ENCODE measurements at places on chromosomes 1 and 21.

- no peak for DNase-seq
These were observed 10.1 kb downstream of the MFAP2 start for GRCh38 chr1:16970132-16970910.

DNA sequence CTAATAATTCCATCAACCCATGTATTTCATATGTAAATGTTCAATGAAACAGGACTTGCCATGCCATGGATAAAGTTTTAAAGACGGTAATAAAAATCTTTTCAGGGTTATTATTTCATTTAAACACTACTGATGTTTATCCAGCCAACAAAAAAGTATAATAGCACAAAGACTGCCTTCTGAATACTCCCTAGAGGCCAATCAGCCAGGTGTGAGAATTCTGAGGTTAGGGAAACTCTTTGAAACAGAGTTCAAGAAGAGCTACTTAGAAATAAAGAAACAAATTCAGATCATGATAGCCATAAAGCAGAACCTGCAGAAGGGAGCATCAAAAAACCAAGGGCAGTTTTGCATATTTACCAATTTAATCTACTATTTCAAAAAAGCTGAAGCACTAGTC is 48.7 kb downstream of the AKT3 start:
- no peak for DNase-seq

DNA sequence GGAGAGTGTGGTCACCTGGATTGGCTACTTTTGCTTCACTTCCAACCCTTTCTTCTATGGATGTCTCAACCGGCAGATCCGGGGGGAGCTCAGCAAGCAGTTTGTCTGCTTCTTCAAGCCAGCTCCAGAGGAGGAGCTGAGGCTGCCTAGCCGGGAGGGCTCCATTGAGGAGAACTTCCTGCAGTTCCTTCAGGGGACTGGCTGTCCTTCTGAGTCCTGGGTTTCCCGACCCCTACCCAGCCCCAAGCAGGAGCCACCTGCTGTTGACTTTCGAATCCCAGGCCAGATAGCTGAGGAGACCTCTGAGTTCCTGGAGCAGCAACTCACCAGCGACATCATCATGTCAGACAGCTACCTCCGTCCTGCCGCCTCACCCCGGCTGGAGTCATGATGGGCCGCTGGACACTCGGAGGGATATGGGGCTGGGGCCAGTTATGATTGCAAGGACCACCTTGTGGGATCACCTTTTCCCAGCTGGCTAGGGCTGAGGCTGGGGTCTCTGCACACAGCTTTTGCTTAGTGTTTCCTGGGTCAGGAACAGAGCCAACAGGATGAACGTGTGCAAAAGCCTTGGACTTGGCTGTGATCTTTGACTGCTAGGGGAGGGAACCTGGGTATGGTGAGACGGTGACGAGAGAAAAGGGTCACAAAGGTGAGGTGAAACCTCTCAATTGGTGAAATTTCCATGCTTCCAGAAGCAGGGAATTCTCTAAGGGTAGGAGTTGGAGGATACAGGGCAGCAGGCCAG is 4.3 kb upstream of the GNAI3 start:
- no peak for DNase-seq

GRCh38 chr1:220879509-220880361 is 492 bp downstream of the HLX start:
- DNase-seq: peak; percentile 62

- DNase-seq: peak; percentile 55
These were observed 11.2 kb downstream of the TNFRSF1B start for GRCh38 chr1:12177999-12178441.

DNA sequence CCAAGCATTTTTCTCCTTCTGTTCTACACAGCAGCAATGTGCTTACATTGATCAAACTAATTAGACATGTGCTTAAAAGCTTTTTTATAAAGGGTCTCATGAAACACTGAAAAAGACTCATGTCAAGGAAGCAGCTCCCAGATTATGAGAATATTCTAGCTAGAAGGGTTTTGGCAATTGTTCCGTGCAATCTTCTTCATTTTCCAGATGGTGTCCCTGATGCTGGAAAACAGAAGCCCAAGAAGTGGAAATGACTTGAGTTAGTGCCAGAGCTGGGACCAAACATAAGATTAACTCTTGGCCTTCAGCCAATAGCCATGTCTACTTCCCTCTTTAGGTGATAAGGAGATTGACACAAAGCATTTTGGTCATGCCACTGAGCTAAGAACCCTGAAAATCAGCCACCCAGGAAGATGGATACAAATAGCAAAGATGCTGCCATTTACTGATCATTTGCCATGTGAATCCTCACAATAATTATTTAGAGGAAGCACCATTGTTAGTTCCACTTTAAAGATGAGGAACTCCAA is 110.8 kb downstream of the MATN1 start:
- DNase-seq: no peak

- no peak for DNase-seq
These were observed 8.5 kb downstream of the ARHGEF16 start for GRCh38 chr1:3463013-3463385.

DNA sequence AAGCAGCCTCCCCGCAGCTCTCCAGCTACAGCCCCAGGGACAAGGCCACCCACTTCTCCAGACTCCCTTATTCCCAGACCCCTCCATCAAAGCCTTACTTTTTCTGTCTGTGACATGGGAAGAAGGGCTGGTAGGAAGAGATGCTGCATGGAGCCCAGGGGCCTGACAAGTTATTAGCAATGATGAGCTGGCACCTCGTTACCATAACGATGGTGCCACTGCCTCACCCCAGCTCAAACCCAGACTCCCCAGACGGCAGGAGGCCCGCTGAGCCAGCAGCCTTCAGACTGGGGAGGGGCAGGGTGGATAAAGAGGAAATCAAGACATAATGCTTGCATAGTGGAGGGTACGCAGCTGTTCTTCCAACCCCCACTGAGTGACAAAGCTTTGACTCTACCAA is 3.3 kb downstream of the DLGAP3 start:
- DNase-seq: no peak

GRCh38 chr1:6052543-6053205 is 7.0 kb downstream of the KCNAB2 start:
- peak; percentile 86 for DNase-seq

DNA sequence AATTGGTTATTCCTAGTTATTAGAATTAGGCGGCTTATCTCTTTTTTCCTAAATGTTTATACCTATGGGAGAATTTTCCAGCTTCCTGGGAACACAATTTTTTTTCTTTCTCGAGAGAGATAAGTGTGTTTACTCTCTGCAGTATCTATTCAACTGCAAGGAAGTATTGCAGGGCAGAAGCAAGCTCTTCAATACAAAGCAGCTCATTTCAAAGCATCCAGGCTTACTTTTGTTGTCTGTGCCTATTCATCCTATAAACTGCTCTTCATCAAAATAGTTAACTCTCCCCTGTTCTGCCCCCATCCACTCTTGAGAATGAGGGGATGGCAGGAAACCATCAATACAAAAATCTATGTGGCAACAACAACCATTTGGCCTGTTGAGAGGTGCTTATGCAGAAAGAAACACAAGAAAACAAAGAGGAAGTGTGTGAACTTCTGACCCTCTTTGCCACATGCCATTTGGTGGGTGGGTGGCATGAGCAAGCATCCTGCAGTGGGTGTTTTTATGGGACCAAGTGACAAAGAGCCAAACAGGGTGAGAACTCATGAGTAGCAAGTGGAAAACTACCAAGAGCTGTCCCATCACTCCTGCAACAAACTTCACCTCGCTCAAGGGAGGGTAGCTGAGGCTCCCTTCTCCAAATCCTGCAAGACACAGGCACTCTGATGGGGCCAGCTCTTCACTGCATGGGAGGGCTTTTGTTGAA is 50.6 kb upstream of the MRPS6 start:
- no peak for DNase-seq

DNA sequence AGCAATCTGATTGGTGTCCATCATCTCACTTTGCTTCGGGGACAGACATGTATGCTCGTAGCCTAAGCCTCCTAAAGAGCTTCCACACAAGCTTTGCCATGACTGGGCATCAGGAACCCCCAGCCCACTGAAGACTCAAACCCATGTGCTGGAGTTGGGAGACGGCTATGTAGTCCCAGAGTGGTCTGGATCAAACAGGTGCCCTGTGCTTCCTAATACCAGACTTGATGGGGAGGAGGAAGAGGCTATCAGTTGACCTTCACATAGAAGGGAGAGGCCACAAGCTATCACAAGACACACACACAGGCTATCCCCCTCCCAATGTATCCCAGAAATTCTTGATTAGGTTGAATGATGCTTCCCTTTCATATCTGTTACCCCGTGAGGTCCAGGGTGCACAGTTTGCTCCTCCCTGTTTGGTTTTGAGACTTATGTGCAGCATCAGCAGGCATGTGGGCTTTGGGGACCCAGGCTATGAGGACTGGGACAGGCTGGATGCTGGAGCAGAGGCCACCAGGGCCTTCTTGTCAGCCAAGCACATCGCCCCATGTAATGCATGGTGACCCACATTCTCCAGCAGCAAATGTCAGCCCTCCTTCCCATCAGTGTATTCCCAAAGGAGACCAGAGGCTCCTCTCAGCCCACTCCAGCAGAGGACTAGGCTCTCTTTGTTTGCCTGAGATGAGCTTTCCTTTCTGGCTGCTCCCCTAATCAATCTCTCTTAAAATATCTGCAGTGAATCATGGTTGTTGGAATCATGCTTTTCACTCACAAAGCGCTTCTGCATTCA is 159.8 kb downstream of the GRIK3 start:
- no peak for DNase-seq

- DNase-seq: no peak
These were observed 7.0 kb downstream of the KRTAP15-1 start for GRCh38 chr21:30447056-30447455.

- DNase-seq: no peak
These were observed 213.4 kb upstream of the PTBP2 start for GRCh38 chr1:96508233-96508632.

GRCh38 chr1:41446851-41447610 is 37.5 kb downstream of the EDN2 start:
- no peak for DNase-seq

GRCh38 chr1:31828341-31828740 is 12.5 kb upstream of the SPOCD1 start:
- DNase-seq: no peak

GRCh38 chr1:72482736-72483413 is 200.5 kb upstream of the NEGR1 start:
- DNase-seq: no peak

DNA sequence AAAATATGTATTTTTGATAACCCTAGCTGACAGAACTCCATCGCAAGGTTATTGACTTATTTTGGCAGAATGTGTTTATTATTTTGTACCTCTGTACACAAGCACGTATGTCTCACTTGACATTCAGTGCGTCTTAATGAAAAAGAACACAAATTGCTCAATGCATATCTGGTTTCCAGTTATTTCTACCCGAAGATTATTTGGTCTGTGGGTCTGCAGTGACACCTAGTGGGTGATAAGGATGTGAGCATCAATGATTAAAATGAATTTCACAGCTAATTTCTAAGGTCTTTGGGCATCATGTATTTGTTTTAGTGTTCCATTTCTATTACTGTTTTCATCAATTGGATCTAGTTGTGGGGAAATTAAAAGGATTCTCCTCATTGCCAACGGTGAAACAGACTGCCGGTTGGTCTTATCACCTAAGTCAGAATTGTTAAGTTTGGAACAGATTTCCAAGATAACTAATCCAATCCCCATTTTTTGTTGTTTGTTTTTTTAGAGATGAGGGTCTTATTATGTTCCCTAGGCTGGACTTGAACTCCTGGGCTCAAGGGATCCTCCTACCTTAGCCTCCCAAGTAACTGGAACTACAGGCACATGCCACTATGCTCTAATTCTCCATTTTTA is 13.9 kb downstream of the DDX20 start:
- no peak for DNase-seq

DNA sequence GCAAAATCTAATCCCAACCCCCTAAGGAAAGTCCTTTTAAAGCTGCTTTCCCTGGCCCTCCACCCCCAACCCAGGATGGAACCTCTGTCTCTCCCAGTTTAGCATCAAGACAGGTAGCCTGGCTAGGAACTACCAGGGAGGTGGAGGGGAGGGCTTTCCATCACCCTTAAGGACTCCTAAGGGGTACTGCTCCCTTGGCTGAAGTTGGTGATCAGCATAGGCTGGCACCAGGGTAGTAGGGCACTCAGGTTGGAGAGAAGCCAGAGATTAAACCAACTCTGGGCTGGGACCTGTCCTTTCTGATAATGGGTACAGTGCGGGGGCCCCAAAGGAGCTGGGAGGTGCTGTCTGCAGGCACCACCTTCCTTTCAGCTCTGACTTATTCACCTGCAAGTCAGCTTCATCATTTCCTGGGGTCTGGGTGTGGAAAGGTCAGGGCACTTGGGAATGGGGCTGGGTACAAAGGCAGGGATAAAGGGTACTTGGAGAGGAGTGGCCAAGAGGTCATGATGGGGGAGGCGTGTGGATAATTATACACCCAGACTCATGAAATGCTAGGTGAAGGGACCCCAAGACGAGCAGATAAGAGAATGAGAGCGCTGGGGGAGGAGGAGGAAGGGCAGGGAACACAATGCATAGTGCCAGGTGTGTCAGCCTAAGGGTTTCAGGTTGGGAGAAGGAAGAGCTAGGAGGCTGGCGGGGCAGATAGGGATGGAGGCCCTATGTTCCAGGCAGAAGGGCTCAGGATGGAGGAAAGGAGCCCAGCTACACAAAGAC is 1.2 kb downstream of the ARHGEF2 start:
- DNase-seq: no peak

- no peak for DNase-seq
These were observed 5.4 kb downstream of the OLFML3 start for GRCh38 chr1:113984710-113985109.

DNA sequence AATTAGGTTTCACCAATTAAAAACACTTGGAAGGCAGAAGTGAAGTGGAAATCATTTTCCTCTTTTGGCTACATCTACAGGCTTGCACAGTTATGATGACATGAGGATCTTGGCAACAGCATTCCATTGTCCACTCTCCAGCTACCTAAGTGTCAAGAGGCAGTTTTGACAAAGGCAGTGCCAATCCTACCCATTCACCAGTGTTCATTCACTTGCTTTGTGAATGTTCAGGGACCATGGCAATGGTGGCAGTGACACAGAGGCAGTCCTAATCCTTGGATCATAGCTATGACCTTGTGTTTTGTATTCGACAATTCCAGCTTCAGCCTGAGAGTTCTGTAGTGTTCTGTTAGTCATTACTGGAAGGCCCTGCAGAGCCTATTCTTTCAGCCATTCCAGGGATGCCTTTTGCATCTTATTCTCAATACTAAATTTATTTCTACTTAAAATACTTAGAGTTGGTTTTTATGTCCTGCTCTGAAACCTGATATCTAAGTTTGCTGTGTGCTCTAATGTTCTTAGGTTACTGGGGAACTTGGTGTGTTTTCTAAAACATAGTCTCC is 36.7 kb downstream of the CRB1 start:
- no peak for DNase-seq

GRCh38 chr1:96416701-96417444 is 304.7 kb upstream of the PTBP2 start:
- no peak for DNase-seq

- no peak for DNase-seq
These were observed 17.5 kb downstream of the RNF2 start for GRCh38 chr1:185062710-185063370.

DNA sequence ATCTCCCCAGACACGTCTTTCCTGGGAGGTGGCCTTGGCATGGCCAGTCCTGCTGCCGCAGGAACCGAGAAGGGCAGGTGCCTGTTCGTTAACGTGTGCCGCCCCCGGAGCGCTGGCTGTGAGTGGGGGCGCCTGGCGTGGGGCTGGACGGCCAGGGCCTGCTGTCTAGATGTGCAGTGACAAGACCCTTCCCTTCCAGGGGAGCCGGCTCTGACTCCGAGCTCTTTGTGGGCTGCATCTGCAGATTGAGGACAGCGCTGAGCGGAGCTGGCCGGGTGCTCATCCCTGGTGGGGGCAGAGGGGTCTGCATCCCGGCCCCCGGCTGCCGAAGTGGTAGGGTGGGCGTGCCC is 13.0 kb downstream of the COL18A1 start:
- DNase-seq: no peak

- no peak for DNase-seq
These were observed 9.6 kb upstream of the RIT1 start for GRCh38 chr1:155920717-155921116.

All from iPS-NIHi11 (cell line).